ENCODE measurements at places on chromosomes 1 and 21.

GRCh38 chr1:187631381-187631675 is 802.6 kb downstream of the PLA2G4A start:
- DNase-seq, result no peak

- DNase-seq, result peak; percentile 70
Measured at GRCh38 chr1:1554926-1555915, 14.8 kb upstream of the TMEM240 start.

DNA sequence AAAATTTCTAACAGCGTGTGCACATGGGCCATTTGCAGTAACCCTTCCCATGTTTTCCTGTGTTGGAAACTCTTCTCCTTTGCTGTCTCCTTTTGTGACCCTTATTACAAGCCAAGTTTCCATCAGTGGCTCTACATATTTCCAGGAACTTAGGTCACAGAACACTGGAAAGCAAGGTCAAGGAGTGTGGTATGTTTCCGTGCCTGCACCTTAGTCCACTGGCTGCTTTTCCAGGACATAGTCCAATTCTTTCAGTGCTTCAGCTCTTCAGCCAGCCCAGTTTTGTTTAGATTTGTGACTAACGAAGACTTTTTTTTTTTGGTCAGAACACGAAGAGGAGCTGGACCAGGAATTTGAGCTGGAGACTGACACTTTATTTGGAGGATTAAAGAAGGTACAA is 33.8 kb downstream of the HHAT start:
- DNase-seq, result no peak

- DNase-seq, result no peak
Measured at GRCh38 chr1:147475488-147475887, 65.8 kb upstream of the BCL9 start.

GRCh38 chr1:61616830-61617229 is 108.1 kb downstream of the TM2D1 start:
- no peak for DNase-seq

DNA sequence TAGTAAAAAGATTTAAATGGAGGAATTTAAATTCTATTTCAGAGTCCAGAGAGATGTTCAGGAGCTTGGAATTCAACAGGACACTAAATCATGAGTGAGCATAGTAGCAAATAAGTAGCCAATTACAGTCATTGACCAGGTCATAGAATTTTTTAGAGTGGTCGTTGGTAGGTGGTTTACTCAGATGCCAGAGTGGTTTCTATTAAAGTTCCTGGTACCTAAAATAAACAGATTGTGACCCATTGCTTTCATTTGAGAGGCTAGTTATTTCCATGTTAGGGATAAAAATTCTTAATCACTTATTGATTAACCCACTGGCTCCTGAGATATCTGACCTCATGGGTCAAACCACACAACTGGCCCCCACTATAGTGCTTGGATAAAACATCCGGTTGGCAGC is 201.3 kb downstream of the ASTN1 start:
- DNase-seq, result no peak

GRCh38 chr1:9942399-9942938 is 722 bp downstream of the LZIC start:
- peak; percentile 33 for DNase-seq

DNA sequence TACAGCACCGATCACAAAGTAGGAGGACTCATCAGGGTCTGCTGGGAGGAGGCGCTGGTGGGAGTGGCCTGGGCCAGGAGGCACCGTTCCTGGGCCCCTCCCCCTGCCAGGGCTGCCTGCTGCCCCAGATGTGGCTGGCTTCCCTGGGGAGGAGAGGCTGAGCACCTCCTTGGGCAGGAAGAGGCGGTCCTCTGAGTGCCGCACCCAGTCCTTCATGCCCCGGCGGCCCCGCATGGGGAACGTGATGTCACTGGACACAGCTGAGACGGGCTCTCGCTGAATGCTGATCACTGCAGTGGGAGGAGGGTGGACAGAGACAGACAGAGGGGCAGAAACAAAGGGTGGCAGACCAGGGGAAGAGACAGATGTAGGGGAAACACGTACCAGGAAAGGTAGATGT is 24.8 kb downstream of the ADGRB2 start:
- no peak for DNase-seq

GRCh38 chr1:203638103-203638475 is 11.5 kb downstream of the ATP2B4 start:
- no peak for DNase-seq

GRCh38 chr1:86197206-86197855 is 40.8 kb upstream of the COL24A1 start:
- no peak for DNase-seq

GRCh38 chr1:18539171-18539570 is 58.4 kb downstream of the KLHDC7A start:
- DNase-seq, result no peak

DNA sequence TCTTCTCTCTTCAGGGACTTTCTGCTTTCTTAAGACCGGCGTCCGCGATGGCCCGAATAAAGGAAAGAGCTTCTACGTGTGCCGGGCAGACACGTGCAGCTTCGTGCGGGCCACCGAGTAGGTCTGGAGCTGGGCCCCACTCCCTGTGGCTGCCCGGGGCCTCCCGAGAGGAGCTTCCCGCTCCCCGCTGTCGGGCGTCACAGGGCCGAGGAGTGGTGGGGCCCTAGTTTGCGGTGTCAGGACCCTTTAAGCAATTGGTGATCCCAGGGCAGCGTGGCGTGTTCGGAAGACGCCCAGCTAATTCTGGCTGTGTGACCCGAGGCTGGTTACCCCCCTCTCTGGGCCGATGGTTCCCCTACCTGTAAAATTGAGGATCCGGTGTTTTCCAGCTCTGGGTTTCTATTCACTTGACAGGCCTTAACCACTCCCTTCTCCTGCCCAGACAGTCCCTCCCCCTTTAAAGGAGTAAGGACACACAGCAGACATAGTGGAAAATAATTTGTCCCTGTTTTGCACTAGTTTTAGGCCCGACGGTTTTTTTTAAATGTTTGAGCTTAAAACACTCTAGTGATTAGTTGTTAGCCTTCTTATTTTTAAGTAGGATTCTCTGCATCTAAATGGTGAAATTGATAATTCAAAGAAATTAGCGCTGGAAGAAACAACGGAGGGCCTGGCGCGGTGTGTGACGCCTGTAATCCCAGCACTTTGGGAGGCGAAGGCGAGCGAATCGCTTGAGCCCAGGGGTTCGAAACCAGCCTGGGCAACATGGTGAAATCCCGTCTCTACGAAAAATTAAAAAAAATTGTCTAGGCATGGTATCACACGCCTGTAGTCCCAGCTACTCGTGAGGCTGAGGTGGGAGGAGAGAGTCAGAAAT is 553 bp downstream of the TTF2 start:
- no peak for DNase-seq

DNA sequence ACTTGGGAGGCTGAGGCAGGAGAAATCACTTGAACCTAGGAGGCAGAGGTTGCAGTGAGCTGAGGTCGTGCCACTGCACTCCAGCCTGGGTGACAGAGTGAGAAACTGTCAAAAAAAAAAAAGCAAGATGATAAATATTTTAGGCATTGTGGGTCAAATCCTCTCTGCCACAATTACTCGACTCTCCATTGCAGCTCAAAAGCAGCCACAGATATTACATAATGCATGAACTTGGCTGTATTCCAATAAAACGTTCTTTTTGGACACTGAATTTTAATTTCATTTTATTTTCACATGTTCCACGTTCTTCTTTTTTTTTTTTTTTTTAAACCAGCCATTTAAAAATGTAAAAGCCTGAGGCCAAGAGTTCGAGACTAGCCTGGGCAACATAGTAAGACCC is 69.4 kb downstream of the TCP10L start:
- no peak for DNase-seq

- no peak for DNase-seq
Measured at GRCh38 chr1:91774520-91775203, 111.3 kb downstream of the TGFBR3 start.

DNA sequence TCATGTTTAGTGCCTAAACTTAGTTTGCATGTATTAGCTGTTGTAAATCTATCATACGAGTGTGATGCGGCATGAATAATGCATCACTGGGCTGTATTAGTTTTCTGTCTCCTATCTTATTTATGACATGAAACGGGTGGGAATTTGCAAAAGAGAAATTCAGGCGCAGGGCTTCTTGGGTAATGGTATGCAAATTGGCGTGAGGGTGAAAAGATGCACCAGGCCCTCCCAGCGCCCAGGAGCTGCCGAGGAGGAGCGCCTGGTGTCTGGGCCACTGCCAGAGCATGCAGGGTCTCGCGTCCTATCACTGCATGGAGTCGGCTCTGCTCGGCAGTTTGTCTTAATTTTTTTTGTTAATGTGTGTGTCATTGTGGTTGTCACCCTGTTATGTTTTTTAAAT is 82.9 kb upstream of the ACTL8 start:
- DNase-seq, result no peak

DNA sequence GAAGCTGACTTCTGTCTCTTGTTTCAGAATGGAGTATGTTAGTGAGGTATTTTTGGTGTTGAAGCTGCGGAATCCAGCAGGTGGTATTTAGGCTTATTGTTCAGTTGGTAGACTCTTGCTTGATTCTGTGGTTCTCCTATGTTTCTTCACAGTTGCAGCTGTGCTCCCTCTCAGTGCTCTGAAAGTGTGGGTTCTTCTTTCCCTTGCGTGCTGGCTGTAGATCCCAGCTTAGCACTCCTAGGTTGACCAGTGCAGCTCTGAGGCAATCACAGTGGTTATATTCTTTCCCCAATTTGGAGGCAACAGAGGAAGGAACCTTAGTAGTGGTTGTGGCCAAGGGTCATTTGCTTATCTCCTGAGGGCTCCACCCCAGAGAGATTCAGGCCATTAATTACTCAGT is 269.2 kb upstream of the NRIP1 start:
- no peak for DNase-seq

DNA sequence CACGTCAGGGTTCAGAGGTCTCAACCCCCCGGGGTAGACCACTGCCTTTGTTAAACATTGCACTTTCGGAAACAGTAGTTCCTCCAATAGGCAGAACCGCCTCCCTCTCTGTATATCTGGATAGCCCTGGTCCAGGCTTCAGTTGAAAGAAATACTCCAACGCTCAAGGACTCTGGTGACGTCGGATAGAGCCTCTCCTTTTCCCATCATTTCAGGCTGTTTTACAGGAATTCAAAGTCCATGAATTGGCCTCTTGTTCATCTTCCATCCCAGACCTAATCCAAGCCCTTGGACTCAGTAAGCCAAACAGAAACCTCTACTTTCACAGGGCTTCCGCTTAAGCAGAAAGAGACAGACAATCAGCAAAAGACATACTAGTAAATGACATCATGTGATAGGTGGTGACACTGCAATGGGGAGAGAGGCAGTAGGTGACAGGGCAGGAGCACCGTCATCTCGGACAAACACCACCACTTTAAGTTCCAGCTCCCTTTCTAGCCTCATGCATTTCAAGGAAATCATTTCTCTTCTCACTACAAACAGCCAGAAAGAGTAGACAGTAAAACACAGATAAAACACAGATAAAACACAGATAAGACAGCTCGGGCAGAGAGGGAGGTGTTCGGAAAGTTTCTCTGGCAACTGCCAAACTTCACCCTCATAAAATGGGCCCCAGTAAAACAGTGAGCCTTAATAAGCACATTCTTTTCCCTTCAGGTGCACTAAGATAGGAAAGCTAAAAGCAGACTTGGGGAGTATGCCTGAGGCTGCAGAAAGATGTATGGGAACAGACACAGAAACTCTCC is 2.3 kb upstream of the PLA2G2A start:
- no peak for DNase-seq

GRCh38 chr1:19169642-19170041 is 40.4 kb downstream of the UBR4 start:
- DNase-seq, result no peak

- no peak for DNase-seq
Measured at GRCh38 chr1:183349201-183349711, 68.9 kb downstream of the NMNAT2 start.

GRCh38 chr1:26034504-26035202 is 11.3 kb downstream of the SLC30A2 start:
- DNase-seq, result no peak

DNA sequence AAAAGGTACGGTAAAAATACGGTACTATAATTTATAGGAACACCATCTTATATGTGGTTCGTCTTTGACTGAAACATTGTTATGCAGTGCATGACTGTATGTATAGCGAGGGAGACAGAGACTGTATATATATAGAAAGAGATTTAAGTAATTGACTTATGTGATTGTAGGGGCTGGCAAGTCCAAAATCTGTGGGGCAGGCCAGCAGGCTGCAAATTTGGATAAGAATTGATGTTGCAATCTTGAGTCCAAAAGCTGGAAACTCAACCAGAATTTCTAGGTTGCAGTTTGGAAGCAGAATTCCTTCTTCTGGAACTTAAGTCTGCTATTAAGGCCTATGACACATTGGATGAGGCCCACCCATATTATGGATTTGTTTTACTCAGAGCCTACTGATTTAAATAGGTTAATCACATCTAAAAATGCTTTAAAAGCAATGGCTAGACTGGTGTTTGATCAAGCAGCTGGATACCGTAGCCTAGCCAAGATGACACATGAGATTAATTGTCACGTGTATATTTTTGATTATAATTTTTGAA is 42.0 kb downstream of the LAMC1 start:
- no peak for DNase-seq

DNA sequence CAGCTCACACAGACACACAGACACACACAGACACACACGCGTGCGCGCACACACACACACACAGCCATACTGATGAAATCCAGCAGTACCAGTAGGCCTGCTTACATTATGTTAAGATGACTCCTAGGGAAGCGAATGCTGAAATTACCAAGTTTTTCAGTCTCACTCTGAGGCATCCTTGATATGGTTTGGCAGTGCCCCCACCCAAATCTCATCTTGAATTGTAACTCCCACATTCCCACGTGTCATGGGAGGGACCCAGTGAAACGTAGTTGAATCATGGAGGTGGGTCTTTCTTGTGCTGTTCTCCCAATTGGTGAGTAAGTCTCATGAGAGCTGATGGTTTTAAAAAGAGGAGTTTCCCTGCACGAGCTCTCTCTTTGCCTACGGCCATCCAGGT is 64.1 kb downstream of the TIAM1 start:
- no peak for DNase-seq

- no peak for DNase-seq
Measured at GRCh38 chr1:221356693-221357092, 385.2 kb downstream of the DUSP10 start.

GRCh38 chr1:95084317-95085176 is 11.8 kb upstream of the ALG14 start:
- peak; percentile 25 for DNase-seq

DNA sequence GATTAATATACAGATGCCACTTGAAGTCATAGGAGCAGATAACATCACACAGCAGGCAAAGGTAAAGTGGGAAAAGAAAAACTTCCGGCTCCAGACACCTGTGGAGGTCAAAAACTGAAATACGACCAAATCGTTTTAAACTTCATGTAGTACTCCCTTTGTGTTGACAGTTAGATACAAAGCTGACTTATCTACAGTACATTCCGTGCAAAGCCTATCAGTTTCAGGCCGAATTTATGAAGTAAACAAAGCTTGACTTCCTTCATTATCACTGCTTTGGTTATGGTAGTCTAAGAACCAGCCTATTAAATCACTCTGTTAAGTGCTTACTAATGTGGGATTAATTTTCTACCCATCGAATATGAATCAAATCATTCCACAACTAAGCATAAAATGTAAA is 156.3 kb downstream of the SMYD3 start:
- no peak for DNase-seq

Data from HFF-Myc (cell line).